ENCODE measurements at places on chromosomes 2 and 18.

GRCh38 chr2:32632089-32632488, 4.2 kb downstream of the TTC27 start:
- no peak for DNase-seq

GRCh38 chr18:6056171-6056910, 161.0 kb upstream of the TMEM200C start:
- DNase-seq: no peak

DNA sequence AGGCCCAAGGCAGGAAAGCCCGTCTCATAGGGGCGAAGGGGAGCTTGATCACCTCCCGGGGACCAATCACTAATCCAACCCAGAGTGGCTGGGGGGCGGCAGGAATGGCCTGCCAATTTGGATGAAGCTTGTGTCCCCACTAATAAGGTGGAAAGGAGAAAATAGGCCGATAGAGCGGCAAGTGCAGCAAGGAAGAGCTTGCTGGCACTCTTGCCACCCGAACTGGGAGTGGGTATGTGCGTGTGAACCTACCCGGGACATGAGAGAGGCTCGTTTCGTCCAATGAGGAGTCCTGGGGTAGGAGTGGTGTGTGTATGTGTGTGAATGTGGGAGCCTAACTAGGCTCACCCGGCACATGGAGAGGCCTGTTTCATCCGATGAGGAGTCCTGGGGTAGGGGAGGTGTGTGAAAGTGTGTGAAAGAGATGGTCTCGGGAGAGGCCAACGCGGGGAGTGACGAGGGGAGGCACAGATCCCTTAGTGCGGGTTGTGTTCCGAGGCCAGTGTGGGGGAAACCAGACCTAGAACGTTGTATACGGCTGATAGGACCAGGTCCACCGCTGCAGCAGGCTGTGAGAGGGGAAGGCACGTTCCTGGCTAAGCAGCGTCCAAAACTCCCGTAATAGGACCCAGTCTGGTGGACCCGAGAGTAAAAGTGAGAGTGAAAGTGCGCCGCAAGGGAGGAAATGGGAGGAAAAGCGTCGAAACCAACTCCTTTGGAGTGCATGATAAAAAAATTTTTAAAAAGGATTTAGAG, 47.1 kb upstream of the SELENOI start:
- no peak for DNase-seq

DNA sequence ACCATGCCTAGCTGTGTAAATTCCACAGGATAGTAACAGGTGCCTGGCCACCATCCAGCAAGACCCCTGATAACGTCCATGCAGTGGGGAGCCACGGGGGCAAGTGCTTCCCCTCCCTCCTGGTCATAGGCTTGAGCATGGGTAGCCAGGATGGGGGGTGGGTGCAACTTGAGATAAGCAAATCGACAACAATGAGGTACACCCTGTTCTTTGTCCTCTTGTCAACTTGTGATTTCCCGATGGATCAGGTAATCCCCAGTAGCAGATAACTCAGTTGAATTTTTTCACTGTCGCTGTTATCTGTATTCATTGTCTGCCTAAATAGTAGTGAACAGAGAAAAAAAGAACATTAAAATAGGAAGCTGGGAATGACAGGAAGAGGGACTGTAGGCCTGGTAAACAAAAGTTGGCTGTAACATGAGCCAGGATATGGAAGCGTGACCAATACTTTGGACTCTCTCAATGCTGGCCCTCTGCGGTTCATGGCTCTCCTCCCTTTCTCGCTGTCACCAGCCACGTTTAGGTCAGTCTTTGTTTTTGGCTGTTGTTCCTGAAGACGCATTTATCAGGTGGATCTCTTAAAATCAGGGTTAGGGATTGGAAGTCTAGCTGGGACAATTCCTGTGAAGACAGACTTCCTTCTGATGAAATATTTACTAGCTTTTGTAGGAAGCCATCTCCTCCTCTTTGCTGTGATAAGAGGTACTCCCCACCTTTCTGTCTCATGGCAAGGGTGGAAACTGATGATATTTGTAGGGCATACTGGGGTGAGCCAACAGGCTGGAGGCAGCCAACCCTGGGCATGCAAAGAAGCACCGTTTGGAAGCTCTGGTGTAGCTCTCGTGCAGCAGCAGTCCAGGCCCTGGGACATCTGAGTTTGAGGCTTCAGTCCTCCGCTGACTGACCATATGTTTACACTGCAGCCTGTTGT, 42.4 kb downstream of the TCF7L1 start:
- DNase-seq: no peak

GRCh38 chr2:99836690-99837605, 305.4 kb downstream of the AFF3 start:
- DNase-seq: no peak

DNA sequence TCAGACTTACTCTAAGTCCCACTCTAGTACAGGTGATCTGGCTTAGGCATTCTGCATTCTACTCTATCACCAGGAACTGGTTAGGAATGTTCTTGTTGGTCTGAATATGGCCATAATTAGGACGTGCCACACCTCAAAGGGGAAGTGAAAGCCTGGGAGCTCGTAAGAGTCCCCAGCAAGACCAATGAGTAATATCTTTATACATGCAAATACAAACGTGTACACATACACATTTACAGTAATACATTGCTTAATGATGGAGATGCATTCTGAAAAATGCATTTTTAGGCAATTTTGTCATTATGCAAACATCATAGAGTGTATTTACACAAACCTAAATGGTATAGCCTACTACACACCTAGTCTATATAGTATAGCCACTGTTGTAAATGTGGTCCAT, 19.5 kb upstream of the ERCC3 start:
- no peak for DNase-seq

GRCh38 chr2:237729681-237730475, 68.7 kb upstream of the RBM44 start:
- no peak for DNase-seq

DNA sequence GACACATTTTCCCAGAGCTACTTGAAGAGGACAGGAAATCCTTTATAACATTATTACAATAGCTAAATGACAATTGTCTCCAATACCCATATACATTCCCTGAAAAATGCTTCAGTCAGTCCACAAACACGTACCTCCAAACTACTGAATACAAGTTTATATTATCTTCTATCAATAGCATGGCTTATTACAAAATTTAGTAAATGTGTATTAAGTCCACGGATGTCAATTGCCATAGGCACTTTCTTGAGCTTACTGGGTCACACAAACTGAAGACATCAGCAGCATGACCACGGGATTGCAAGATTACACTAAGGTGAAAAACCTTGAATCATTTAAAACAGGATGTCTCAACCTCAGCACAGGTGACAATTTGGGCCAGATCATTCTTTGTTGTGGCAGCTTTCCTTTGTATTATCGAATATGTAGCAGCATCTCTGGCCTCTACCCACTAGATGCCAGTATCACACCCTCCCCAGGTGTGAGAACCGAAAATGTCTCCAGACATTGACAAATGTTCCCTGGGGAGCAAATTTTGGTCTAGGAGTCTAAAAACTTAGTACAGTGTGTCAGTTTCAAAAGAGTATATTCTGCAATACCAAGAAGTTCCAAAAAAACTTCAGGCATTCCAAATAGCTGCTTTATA, 1.4 kb downstream of the MBD2 start:
- DNase-seq: no peak

DNA sequence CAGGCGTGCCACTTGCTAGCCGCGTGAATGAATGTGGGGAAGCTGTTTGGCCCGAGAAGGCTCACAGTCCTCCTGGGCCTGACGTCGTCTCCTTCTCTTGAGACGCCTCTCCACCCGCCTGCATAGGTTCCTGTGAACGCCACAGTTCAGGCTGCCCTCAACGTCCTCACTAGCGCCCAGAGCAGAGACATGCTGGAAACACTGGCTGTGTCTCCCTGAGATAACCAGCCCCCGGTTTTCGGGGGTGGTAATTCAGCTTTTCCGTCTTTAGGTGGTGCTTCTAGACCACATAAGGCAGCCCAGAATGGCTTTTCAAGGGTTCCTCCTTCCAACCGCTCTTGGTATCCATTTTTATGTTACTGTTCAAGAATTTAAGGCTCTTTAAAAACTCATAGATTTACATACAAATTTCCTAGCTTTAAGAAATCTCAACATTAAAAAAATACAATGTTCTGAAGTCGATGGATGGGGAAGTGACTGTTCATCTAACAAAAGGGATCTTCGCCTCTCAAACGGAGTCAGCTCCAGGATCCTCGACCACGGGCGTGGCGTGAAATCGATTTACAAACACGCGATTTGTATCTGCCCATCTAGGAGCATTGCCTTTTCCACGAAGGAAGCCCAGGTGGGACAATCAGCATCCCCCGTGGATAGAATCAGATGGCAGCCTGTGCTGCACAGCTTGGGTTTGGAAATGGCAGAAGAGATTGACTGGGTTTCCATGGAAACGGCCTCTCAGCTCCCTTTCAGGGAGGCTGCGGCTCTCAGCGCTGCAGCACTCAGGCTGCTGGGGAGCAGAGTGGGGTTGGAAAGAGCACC, 110.6 kb upstream of the PXDN start:
- peak; percentile 63 for DNase-seq

DNA sequence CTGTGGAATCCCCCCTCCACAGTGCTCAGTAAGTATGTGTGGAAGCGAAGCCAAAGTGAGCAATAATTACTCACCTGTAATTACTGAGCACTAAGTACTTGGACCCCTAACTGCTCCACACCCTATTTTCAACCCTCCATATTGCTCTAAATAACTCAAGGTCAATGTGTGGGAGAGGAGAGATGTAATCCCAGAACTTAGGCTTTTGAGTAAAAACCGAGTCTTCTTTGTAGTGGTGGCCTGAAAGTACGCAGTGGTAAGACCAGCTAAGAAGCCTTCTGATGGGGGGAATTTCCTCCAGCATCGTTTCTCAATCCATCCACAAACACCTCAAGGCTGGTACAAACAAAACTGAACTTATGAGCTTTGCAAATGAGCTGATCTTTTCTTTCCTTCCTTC, 551.6 kb downstream of the ZEB2 start:
- no peak for DNase-seq

DNA sequence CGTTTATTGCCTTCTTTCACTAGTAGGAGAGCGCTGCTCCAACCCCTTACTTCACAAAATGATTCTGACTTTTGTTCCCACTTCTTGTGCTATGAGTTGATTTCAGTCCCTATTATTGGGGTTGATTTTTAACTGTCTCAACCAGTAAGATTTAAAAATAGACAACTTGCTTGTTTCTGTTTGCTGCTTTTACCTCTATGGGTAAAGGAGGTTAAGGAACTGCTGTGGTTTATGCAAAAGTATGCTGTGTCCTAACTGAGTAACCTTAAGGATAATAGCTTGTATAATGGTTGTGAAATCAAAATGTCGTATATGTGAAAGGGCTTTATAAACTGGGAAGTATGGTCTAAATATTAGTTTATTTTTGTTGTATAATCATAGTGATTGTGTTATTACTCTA, 22.6 kb downstream of the ALMS1 start:
- DNase-seq: no peak

GRCh38 chr2:46663614-46664013, 184.2 kb downstream of the TMEM247 start:
- DNase-seq: no peak

DNA sequence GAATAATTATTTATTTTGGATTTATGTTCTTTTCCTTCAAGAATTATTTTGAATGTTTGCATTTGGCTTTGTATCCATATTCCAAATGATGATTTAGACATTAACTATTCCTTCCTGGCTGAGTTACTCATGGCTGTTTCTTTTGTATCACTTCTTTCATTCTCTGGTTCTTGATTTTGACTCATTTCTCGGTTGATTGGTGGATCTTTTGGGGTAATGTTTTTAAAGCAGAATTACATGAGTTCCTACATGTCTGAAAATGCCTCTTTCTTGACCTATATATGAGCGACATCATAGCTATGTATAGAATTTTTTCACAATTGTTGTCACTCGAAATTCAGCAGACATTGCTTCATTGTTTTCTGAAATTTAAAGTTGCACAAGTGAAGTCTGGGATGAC, 39.5 kb downstream of the CYP26B1 start:
- no peak for DNase-seq

GRCh38 chr18:29626094-29626493, 1416.4 kb downstream of the DSC3 start:
- DNase-seq: no peak

GRCh38 chr18:79935499-79935898, 16.0 kb downstream of the SLC66A2 start:
- peak; percentile 4 for DNase-seq

DNA sequence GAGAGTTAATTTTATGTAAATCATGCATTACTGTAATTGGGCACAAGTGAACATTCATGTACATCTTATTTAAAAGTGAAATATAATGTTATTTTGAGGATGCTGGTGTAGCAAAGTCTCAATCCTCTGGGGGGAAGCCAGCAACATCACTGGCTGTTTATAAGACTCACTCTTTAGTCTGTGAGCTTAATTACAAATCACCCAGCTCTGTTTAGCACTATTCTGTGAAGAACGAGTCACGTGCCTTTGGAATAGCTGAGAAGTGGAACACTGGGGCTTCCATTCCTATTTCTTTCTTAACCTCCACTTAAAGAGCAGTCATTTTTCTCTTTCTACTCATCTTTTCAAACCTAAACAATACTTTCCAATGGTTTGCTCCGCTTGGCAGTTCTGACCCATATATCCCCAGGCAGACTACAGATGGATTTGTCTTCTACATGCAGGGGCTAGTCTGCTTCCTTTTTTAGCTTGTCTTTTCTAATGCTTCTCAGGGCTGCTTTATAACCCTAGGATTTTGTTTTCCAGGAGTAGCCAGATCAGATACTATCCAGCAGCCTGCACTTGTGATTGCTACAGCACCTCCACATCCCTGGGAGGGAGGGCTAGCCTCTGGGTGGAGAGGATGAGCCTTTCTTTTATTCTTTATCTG, 95.3 kb upstream of the CAVIN2 start:
- DNase-seq: no peak

DNA sequence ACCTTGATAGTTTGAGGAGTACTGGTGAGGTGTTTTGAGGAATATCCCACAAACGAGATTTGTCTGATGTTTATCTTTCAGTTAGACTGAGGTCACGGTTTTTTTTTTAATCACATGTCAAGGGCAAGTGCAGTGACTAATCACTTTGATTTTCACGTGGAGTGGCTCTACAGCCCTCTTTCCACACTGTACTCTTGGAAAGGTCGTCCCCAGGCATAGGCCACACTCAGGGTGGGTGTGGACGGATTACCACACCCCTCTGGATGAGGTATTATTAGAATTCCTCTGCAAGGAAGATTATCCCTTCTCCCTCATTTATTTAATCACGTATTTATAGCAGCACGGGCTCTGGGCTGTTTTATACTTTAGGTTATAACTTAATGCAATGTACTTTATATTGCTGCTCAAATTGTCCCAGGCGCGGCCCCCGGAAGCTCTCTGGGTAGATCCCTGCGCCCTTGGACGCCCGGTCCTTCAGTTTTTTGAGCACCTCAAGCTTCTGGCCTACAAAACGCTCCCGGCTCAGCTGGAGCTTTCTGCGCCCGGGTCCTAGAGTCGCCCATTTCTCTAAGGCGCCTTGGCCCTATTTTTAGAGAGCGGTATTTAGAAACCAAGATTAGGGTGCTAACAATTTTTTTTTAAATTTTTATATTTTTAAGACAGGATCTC, 515 bp upstream of the PLEKHB2 start:
- DNase-seq: peak; percentile 69

DNA sequence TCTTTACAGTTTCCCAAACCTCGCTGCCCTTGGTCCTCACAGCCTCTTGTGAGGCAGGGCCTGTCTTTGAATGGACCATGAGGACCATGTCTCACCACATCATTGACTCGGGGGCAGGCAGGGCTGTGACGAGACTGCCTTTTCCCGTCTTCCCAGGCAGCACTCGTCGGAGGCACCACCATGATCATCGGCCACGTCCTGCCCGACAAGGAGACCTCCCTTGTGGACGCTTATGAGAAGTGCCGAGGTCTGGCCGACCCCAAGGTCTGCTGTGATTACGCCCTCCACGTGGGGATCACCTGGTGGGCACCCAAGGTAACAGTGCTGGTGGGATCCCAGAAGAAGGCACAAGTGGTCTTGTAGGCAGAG, 45.7 kb upstream of the MAPRE3 start:
- DNase-seq: no peak

Measured in posterior cingulate gyrus (tissue), 11 donors.